ENCODE measurements at places on chromosomes 12 and 14.

- DNase-seq, result no peak
Observed at GRCh38 chr14:24988760-24989159, 61.2 kb downstream of the STXBP6 start.

DNA sequence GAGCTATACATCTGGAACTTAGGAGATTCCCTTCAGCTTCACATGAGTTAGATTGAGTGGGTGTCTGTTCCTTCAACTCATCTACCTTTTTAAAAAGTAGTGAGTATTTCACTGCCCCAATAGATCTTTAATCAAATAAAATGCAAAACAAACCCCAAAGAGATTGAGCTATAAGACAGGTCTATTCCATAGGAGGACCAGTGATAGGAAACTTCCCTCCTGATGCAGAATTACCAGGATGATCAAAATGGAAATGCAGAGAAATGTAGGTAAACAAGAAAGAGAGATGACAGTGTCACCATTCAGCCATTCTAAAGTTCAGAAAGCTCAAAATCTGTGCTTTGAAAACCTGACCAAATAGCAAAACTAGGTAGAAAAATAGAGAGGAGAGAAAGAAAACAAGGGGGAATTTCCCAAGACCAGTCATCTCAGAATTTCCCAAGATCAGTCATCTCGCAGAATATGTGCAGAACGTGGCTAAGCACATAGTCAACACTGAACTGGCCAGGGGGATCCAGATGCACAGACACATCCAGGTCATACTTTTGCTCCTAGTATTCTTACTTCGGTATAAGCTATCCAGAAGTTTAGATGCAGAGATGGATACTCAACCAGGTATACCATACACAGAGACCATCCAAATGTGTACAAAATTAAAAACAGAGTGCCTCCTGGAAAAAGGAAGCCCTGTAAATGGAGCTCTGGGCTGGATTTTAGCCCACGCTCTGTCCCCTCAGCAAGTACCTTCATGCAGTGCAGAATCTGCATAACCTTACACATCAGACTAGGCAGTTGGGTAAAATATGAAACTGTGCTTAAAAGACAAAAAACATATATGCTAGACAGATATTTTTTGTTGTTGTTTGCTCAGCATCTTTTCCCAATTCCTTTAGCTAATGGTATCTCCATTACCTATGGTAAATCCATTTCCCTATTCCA is 27.4 kb downstream of the SLC41A2 start:
- no peak for DNase-seq

DNA sequence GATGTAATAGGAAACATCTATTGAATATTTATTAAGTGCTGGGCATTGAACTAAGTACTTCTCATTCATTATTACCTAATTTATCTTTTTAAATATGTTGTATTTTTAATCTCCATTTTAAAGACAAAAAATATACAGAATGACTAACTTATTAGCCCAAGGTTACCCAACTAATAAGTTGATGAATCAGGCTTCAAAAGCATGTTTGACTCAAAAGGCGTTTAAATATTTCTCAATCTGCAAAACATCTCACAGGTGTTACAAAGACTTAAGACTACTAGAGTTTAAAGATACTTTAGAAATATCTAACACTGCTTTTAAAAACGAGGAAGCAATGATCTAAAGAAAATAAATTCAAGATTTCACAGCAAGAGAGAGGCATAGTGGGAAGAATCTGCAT is 457.4 kb upstream of the DCN start:
- no peak for DNase-seq

GRCh38 chr12:53199700-53200099 is 7.4 kb downstream of the ITGB7 start:
- DNase-seq, result no peak

DNA sequence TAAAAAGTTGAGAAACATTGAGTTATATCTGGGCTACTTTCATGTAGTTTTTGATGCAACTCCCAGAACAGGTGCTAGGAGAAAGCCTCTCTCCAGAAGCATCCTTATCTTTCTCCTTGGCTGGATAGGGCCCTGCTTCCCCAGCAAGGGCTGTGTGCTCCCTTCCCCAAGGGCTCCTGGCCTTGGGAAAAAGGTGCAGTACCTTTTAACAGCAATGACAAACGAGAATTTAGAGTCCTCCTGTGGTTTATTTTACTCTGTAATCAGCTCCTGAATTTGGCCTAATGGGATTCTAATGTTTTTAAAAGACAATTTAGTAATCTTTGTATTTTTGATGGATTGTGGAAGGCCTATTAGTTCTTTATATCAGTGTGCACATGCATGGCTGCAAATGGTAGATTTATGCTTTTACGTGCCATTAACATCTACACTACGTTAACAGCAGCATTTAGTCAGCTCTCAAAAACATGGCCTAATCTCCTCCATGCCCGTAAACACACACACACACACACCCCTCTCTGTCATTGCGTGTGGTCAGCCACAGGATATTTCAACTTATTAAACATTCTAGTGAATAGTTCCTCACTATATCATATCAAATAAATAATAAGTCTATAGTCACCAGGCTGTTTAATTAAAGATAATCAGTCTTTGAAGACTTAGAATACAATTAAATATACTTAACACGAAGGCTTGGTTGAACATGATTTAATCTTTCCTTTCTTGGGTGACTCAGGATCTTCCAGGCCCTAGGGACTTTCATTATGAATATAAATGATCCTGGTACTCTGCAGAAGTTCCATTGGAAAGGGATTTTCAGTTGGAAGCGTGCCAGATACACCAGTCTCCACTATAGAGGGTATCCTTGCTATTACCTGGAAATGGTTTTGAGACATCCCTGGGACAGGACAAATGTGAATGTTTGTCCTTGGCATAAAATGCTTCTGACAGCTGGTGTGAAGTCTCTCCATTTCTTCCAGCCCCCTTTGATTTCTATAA is 181.4 kb upstream of the PWP1 start:
- no peak for DNase-seq

GRCh38 chr14:100855256-100855930 is 29.5 kb downstream of the MEG3 start:
- DNase-seq, result no peak

GRCh38 chr12:68364328-68364727 is 32.2 kb upstream of the MDM1 start:
- no peak for DNase-seq

GRCh38 chr12:121223292-121224285 is 13.7 kb downstream of the P2RX4 start:
- DNase-seq, result no peak

GRCh38 chr14:75196468-75196867 is 20.1 kb upstream of the TMED10 start:
- no peak for DNase-seq

DNA sequence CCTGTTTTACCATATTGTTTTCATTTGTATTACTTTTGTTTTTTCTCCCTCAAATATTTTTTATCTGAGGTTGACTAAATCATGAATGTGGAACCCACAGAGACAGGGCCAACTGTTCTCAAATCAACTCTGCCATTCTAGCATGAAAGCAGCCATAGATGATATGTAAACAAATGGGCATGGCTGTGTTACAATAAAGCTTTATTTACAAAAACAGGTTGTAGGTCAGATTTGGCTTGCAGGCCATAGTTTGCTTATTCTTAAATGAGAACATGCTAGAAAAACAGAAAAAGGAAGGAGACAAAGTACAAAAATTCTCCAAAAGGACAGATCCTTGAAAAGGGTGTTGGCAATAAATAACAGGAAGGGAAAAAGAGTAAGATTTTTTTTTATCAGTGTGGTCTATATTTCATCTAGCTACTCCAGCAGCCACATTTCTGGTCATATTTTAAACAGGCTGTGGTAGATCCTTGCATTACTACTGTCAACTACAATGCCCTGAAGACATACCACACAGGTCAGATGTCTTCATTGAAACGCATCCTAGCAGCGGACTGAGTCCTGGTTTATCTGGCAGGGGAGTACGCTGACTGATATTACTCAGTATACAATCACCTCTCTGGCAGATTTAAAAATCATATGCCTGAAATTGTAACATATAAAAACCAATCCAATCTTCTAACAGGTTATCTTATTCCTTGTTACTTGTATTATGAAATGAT is 42.9 kb downstream of the SPPL3 start:
- DNase-seq, result no peak

- no peak for DNase-seq
Observed at GRCh38 chr14:103510724-103511693, 11.6 kb downstream of the CKB start.

- DNase-seq, result peak; percentile 99
Observed at GRCh38 chr12:4908684-4909409, 858 bp upstream of the KCNA1 start.

- DNase-seq, result no peak
Observed at GRCh38 chr12:128727461-128727860, 96.3 kb downstream of the SLC15A4 start.

- no peak for DNase-seq
Observed at GRCh38 chr12:76687981-76688380, 75.9 kb upstream of the ZDHHC17 start.

- DNase-seq, result no peak
Observed at GRCh38 chr12:57815177-57816000, 3.1 kb downstream of the AVIL start.

GRCh38 chr14:106844608-106845285 is 1318.4 kb downstream of the TMEM121 start:
- no peak for DNase-seq

DNA sequence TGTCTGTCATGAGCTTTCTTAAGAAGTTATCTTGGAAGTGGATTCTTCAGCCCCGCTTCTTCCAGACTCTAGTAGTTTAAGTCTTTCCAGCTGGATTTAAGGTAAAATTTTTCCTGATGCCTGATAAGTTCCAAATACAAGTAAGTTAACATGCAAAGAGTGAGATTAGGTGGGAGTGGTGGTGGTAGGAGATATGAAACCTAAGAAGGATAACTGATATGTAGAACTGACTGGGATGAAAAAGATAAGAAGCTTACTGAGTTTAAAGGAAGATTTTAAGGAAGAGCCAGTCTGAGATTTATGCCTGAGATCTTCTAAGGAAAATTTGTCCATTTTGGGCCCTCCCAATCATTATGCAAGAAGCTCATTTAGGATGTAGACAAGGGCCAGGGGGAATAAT is 250.9 kb upstream of the SYT10 start:
- no peak for DNase-seq

DNA sequence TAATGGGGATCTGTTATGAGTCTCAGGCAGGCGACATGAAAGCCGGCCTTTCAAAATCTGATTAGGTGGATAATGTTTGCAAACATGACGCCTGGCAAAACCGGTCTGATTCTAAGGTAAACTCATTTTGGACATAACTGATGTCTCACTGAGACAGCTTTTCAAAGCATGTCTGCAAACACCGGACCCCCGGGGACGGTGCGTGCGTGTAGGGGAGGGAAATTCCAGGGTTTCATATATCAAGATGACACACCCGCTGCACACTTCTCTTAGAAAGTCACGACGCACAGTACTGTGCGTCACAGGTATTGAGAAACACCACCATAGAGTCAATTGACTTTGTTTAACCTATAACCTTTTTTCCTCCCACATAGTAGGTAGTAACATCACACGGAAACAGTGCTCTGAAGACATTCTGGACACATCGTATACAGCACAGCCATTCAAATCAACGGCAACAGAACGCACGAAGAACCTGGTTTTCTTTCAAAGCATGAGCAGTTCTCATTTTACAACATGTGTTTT is 43.9 kb upstream of the TESC start:
- no peak for DNase-seq

GRCh38 chr12:131232036-131232435 is 278.3 kb downstream of the ADGRD1 start:
- no peak for DNase-seq

DNA sequence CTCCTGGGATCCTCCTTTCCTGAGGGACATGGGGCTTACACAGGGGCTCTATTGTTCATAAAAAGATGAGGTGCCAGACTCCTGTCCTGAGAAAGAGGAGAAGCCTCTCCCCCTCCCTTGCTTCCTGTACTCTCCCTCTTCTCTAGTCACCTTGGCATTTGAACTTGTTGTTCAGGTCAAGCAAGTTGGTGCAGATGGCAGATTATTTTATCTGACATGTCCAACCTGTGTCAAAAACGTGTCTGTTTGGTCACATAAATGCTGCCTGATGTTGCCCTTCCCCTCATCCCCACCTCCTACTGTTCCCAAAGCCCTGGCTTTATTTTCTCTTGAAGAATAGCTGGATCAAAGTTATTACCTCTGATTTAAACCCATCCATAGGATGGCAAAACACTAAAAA is 154.8 kb downstream of the TMX1 start:
- DNase-seq, result no peak

DNA sequence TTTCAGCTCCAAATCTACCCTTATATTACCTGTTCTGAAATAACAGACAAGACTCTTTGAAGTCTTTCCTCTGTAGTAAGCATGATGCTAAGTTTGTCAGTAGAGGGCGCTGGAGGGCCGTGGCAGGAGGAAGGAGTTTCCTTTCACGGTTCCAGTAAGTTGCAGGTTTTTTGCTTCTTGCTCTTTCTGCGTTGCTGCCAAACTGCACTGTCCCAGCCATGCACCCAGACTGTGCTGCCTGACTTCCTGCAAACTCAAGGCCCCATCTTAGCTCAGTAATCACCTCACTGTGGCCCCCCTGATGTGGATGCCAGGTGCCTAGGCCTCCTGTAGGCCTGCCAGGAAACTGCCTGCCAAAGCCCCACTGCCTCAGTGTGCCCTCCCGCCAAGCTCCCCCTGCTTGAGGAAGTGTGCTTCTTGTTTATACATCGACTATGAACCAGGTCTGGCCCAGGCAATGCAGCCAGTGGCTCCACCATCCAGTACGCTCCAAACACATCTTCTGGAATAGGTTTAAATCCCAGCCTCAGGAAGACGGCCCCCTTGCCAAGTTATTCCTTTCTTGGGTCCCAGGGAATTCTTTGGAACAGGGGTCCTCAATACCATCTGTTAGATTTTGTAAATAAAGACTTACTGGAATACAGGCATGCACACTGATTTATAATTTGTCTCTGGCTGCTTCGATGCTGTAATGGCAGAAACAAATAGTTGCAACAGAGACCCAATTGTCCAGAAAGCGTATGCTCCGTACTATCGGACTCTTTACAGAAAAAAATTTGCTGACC is 193.7 kb upstream of the LRIG3 start:
- DNase-seq, result peak; percentile 79

DNA sequence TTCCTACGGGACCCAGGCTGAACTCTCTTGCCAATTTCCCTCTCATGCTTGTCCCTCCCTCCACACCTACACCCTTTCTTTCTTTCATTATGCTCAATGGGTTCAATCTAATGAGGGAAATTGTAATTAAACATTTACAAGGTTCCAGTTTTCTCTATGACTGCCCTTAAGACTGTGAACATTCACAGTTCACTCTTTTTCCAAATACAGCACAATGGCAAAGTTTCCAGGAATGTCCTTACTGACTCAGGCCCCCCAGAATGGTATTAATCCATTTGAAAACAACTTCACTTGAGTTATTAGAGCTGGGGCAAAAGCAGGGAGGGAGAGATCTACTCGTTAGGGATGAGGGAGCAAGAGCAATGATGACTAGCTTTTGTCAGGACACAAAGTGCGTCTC is 892.1 kb downstream of the NRXN3 start:
- DNase-seq, result no peak

Measured in NT2/D1 (cell line).